Astrocyte of the cerebellum (primary cell): ENCODE measurements at places on chromosomes 11 and 22.

GRCh38 chr11:46560300-46560991, 33.4 kb downstream of the AMBRA1 start:
- DNase-seq, result peak; percentile 27

GRCh38 chr11:111414936-111415335, 35.9 kb upstream of the POU2AF1 start:
- DNase-seq, result no peak

- DNase-seq, result no peak
Observed at GRCh38 chr11:44083906-44084305, 11.6 kb upstream of the EXT2 start.

DNA sequence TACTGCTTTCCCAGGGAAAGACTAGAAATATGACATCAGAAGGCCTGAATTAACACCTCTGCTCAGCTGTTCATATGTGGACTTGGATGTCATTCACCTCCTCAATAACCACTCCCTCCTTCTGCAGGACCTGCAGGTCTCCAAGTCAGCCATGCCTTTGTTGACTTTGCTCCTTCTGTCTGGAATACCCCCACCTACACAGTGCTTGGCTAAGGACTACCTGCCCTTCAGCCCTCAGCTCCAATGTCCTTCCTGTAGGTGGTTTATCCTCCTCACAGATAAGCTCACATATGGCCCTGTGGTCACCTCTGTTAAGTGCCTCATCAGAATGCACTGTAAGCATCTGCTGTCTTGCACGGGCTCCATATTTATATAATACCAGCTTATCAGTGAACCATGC, 26.4 kb upstream of the FAT3 start:
- DNase-seq, result no peak

GRCh38 chr11:78319453-78319955, 98.1 kb downstream of the GAB2 start:
- DNase-seq, result no peak

DNA sequence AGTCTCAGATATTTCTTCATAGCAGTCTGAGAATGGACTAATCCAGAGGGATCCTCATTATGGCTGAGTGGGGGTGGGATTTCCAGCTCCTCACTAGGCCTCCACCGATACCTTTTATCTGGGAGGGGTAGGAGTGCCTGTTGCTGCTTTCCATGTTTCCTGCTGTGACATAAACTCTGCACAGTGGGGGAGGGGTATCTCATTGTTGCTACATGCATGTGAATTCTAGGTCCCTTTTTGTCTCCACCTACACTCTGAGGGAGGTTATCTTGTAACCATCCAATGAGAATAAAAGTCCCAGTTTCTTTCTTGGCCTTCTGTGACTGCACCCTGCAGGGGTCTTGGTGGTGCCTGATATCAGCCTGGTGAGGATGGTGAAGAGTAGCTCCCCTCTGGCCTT, 60.5 kb downstream of the ADAMTS15 start:
- no peak for DNase-seq

- DNase-seq, result peak; percentile 73
Observed at GRCh38 chr11:12207384-12208150, 97.2 kb downstream of the MICAL2 start.

DNA sequence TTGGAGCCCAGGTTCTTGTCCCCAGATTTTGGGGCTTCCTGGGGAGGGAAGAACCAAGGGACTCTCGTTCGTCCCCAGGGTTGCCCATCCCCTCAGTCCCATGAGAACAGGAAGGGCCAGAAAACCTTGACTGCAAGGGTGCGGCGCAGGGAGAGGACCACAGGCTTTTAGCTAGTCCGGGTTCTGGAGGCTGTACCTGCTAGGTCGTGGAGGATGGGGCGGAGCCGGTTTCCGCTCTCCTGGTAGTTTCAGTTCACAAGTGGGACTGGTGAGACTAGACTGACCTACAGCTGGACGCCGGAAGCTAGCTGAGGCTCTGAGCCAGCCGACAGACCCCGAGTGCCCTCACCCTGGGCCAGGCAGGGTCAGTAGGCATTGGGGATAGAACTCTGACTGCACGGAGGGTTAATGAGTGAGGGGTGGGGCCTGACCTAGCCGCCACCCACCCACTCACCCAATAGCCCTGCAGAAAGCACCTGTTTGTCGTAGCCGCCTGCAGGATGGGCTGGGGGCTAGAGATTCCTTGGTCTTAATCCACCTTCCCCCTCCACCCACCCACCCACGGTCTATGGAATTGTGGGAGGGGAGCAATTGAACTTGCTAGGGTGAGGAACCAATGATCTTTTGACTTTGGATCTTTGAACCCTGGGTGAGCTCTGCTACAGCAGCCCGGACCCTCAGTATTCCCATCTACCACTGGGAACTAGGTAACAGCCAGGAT, 1.5 kb downstream of the MAFF start:
- no peak for DNase-seq

- no peak for DNase-seq
Observed at GRCh38 chr11:118099838-118100556, 13.2 kb upstream of the SMIM35 start.

DNA sequence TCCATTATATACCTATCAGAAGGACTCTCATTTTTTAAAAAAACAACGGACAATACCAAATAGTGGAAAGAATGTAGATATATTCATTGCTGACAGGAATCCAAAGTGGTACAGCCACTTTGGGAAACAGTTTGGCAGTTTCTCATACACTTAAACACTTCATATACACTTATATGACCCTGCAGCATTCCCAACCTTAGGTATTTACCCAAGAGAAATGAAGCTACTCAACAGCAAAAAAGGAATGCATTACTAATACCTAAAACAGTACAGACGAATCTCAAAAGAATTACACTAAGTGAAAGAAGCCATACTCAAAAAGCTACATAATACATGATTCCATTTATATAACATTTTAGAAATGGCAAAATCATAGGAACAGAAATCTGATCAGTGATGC, 51.5 kb downstream of the RBFOX2 start:
- no peak for DNase-seq

- DNase-seq, result no peak
Observed at GRCh38 chr11:44854741-44855492, 95.8 kb downstream of the TP53I11 start.

GRCh38 chr22:48612077-48612995, 1215.3 kb downstream of the BRD1 start:
- no peak for DNase-seq

GRCh38 chr11:67495234-67496005, 9.7 kb downstream of the PITPNM1 start:
- no peak for DNase-seq

DNA sequence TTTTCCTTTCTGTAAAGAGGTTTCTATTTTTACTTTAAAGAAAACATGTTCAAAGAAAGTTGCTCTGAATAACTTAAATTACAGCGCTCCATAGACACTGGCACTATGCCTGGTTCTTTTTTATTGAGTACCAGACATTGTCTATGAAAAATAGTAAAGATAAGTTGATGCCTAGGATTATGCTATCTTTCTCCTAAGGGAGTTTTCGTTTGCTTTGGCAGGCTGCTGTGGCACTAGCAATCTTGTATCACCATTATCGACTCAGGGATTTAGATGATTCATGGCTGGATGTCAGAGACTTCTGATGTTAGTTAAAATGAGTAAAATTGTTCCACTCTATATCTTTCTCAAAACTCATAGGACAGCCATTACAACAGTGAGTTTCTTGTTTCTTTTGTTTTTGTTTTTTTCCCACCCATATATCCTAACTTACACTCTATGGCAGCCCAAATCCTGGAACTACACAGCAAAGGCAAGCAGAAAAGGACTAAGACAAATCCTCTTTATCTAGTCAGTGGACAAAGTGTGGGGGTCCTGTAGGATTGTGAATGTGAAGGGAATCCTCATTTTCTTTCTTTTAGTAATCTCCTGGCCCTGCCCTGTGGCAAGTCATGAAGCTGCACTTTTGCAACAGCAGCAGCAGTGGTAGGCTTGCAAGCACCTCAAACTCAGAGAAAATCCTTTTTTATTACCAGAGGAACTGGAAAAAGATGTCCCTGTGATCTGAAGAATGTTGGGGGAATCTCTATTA, 20.7 kb downstream of the SLN start:
- DNase-seq, result no peak

DNA sequence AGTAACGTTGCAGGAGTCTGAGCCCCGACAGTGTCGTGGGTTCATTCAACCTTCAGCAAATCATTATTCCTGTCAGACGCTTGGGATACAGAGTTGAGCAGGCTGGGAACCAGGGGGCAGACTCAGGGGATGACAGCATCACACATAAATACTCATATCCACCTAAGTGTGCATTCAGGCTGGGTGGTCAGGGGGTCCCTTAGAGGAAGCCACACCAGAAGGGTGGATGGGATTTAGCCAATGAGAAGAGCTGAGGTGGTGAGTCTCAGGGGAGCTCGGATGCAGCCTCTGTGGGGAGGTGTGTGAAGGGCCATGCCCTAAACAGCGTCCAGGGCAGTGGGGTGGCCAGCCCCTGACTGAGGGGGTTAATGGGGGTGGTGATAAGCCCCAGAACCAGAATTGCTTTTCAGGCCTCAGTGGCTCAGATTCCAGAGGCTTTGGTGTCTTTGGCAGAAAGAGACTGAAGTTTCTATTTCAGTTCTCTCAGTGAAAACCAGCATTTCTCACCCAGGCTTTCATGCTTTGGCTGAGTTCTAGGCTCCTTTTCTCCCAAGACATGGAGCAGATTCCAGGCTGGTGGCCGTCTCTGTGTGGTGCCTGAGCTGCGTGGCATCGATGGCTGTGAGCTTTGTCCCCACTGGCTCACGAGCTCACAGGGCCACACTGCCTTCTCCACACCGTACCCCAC, 83.9 kb upstream of the CLDN5 start:
- DNase-seq, result no peak

DNA sequence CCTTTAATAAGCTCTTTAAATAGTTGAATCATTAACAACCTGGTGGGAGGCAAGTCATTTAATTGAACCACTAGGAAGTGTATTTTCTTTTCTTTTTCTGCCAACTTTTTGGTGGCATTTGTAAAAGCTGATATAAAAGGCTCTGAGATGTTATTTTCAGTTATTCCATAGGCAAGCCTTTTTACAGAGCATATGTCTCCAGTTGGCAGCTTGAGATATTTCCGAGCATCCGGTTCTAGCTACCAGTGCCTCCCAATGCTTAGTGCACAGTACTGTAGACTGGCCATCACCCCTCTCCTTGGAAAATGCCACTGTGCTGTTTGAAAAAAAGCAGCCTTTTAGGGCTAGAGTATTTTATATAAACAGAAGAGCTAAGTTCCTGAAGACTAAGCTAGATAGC, 178.7 kb upstream of the SORL1-AS1 start:
- DNase-seq, result no peak

DNA sequence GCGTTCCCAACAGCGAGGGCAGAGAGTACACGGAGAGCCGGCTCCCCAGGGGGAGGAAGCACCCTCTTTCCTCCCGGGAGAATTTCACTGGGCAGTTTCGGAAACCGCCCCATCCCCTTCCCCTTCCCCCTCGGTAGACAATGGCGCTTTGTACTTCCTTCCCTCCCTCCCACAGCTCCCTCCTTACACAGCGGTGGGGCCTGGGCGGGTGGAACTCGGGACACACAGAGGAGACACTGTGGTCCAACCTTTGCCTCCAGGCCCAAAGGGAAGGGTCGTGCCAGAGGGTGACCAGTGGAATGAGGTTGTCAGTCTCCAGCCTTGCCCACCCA, 4.3 kb downstream of the SMTN start:
- no peak for DNase-seq

DNA sequence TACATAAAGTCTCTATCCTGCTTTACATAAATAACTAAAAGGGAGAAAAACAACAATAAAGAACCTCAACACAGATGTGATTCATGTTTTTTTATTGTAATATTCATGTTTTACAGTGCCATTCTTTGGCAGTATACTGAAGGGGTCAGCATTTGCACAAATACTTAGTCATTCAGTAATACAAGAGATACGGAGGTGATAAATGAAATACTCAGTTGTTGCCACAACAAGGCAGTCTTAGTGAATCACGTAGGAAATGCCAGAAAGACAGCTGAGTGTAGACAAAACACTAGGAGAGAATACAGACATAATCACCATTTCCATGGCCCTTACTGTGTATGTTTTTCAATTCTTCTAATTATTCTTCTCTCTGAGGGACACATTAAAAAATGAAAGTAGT, 910.4 kb downstream of the METTL15 start:
- DNase-seq, result peak; percentile 29

GRCh38 chr11:123569393-123569792, 85.0 kb downstream of the SCN3B start:
- no peak for DNase-seq

- DNase-seq, result no peak
Observed at GRCh38 chr11:101053492-101053891, 76.1 kb downstream of the PGR start.

- no peak for DNase-seq
Observed at GRCh38 chr11:76661834-76662434, 8.6 kb downstream of the LRRC32 start.

DNA sequence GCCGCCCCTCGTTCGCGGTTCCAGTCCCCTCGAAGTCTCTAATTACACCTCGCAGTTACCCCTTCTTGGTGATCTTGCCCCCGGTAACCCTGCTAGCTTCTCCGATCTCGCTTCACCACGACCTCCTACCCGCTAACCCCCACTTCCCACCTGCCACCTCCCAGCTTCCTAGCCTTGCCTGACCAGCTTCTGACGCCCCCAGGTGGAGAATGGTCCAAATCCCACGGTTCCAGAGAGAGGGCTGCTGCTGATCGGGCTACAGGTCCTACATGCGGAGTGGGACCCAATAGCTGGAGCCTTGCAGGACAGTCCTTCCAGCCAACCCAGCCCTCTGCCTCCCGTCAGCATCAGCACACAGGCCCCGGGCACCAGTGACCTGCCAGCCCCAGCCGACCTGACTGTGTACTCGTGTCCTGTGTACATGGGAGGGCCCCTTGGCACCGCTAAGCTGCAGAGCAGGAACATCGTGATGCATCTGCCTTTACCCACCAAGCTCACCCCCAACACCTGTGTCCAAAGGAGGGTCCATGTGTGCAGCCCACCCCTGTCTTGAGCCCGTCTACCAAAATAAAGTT, 31.9 kb downstream of the RRP8 start:
- DNase-seq, result no peak

GRCh38 chr11:128658502-128658901, 35.4 kb upstream of the FLI1 start:
- DNase-seq, result no peak

GRCh38 chr11:44304091-44305025, 5.6 kb downstream of the ALX4 start:
- no peak for DNase-seq

DNA sequence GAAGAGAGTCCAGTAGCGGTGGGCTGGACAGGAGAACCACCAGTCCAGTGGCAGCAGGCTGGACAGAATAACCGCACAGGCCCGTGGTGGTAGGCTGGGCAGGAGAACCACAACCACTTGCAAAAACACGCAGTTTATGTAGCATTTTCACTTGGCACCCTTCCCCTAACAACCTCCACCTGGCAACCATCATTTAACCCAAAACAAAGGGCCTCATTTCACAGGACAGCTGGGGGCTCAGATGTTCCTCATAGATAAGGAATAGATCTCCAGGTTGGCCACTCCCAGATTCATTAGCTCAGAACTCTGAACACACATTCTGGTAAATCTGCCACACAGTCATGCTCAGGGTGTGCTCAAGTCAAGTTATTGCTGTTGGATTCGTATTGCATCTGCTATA, 41.2 kb downstream of the SYTL2 start:
- DNase-seq, result no peak

GRCh38 chr11:128506356-128506755, 81.0 kb downstream of the ETS1 start:
- no peak for DNase-seq

- DNase-seq, result no peak
Observed at GRCh38 chr11:85848006-85848405, 7.2 kb upstream of the CCDC83 start.
